T-helper 2 cell treated with Interferon-gamma antibody and Interleukin-4, amounts not matched to agents 5 μg/mL and 100 μg/mL, for 36 hours (primary cell): ENCODE measurements at places on chromosomes 7 and 10.

DNA sequence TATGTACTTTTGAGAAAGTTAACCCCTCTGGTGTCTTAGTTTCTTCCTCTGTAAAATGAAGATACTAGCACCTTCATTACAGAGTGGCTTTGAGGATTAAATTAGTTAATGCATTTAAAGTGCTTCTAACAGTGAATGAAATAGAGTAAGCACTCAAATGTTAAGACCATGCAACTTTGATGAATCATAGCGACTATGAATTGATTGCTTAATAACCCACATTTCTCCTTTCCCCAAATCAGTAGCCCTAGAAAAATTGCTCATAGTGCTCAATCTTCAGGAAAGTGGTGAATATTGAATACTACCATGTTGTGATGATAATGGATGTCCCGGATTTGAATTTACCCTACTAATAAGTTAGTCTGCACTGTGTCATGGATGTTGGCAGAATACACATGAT, 48.1 kb downstream of the CD36 start:
- no peak for DNase-seq

GRCh38 chr10:123743441-123744223, 77.5 kb downstream of the GPR26 start:
- no peak for DNase-seq

DNA sequence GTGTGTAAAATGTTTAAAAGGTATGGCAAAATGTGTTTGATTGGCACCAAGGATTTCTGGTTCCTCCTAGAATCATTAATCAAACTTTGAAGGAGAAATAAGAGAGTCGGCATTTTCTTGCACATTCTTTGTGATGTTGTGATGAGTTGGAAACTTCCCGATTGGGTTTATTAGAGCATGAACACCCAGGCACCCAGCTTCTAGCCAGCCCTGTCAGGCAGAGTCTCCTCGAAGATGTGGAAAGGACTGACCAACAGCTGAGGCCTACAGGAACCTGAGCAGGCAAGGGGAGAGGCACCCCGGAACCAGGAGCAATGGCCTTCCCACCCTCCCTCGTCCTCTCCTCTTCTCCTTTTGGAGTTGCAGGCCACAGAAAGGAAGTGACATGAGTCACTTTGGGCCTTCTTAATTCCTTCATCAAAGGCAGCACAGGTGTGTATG, 68.7 kb downstream of the EGFR start:
- no peak for DNase-seq

GRCh38 chr7:151717415-151717814, 159.5 kb downstream of the PRKAG2 start:
- DNase-seq, result no peak

DNA sequence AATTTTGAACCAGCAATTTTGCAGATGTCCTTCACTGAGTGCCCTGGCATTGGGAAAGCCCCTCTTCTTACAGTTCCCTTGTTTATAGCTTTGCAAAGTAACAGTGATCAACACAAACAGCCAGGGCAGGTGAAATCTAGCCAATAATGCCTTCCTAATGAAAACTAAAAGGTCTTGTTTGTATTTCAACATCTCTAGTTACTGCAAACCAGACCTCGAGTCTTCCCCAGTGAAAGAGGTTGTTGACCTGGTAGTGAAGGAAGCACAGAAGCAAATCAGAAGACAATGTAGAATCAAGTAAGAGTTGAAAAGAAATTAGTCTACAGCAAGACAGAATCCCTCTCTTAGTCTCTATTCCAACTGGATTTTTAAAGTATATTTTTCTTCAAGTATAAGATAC, 231.2 kb downstream of the SNX13 start:
- DNase-seq, result no peak

GRCh38 chr7:84060000-84060399, 134.6 kb downstream of the SEMA3A start:
- no peak for DNase-seq

GRCh38 chr7:152464312-152465118, 28.7 kb upstream of the KMT2C start:
- peak; percentile 81 for DNase-seq

DNA sequence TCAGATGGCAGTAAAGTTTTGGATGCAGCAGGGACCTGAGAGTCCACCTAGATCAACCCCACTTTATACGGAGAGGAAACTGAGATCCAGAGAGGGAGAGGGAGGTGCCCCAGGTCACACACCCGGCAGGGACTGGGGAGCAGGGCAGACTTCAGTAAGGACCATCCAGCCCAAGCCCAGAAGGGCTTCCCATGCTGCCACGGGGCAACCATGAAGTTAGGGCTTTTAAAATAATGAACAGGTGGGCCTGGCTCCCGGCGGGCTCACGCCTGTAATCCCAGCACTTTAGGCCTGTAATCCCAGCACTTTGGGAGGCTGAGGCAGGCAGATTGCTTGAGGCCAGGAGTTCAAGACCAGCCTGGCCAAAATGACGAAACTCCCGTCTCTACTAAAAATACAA, 98.5 kb downstream of the HIP1 start:
- no peak for DNase-seq

GRCh38 chr10:116961406-116962251, 43.4 kb downstream of the SHTN1 start:
- DNase-seq, result no peak
